Activated naive CD4-positive, alpha-beta T cell treated with anti-CD3 and anti-CD28 coated beads, Interleukin-2, amount 50 U/mL, for 72 hours (primary cell): ENCODE measurements at places on chromosomes 13 and 19. TPM values are rescaled to one million over a fixed set of nuclear protein-coding genes. Genes with fewer than 3 reads are reported as not detected.

GRCh38 chr19:31938675-31939074 is 406.7 kb upstream of the ZNF507 start:
- DNase-seq, result no peak

DNA sequence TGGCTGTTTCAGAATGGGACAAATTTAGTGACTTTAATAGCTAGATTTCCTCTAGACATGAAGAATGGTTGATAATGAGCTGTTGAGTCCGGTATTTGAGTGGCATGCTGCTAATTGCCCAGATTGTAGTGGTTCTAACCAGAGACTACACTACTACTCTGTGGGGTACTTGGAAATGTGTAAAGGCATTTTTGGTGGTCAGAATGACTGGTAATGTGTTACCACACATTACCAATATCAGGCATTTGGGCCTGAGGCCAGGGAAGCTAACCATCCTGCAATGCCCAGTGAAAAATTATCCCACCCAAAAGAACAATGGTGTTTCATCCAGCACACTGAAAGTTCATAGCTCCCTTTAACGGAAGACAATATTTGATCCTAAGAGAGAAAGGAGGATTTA is 17.5 kb upstream of the N4BP2L1 start:
- no peak for DNase-seq

- no peak for DNase-seq
Observed at GRCh38 chr13:36518707-36519106, 86.4 kb downstream of the CCNA1 start.

DNA sequence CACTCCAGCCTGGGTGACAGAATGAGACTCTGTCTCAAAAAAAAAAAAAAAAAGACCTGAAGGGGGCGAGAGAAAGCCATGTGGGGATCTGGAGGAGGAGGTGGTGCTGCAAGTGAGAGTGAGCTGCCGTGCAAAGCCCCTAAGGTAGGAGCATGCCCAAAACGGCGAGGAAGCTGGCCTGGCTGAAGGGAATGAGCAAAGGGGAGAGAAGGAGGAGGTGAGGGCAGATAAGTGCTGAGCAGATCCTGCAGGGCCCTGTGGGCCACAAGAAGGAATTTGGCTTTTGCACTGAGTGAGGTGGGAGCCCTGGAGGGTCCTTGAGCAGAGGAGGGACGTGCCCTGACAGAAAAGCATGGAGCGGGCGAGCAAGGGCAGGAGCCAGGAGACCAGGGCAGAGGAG is 19.4 kb upstream of the ADGRE5 start:
- DNase-seq, result no peak

ZNF132 gene
- 3.1 TPM for total RNA-seq

KLF2 gene
- total RNA-seq, result 0.56 TPM

- no peak for DNase-seq
Observed at GRCh38 chr13:25923217-25924085, 128.4 kb downstream of the SHISA2 start.

EDDM13 gene
- total RNA-seq, result 1.2 TPM

DNA sequence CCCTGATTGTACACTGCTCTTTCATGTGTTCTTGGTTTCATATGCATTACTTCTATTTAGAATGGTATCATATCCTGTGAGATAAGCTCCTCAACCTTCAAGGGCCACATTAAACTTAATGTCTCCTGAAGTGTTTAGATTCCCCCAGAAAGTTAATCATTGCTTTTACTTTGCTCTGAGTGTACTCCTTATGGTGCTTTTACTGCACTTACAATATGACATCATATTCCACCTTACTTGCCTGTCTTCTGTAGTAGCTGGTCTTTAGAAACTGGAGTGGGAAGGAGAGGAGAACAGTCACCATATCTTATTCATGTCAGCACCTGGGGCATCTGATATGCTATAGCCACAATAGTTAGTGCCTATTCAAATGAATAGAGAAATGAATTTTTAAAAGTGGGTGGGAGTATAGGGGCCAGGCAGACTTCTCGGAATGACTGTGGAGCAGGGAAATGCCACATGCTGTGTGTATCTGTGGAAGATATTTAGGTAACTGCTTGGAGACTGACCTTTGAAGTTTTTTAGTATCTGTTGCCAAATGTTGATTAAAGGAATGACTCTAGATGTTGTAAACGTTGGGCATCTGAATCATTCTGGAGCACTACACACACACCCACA is 40.2 kb downstream of the SLAIN1 start:
- no peak for DNase-seq

- DNase-seq, result no peak
Observed at GRCh38 chr13:45928843-45929242, 77.3 kb upstream of the SIAH3 start.

- DNase-seq, result no peak
Observed at GRCh38 chr13:112073245-112074138, 6.5 kb downstream of the SOX1 start.

DNA sequence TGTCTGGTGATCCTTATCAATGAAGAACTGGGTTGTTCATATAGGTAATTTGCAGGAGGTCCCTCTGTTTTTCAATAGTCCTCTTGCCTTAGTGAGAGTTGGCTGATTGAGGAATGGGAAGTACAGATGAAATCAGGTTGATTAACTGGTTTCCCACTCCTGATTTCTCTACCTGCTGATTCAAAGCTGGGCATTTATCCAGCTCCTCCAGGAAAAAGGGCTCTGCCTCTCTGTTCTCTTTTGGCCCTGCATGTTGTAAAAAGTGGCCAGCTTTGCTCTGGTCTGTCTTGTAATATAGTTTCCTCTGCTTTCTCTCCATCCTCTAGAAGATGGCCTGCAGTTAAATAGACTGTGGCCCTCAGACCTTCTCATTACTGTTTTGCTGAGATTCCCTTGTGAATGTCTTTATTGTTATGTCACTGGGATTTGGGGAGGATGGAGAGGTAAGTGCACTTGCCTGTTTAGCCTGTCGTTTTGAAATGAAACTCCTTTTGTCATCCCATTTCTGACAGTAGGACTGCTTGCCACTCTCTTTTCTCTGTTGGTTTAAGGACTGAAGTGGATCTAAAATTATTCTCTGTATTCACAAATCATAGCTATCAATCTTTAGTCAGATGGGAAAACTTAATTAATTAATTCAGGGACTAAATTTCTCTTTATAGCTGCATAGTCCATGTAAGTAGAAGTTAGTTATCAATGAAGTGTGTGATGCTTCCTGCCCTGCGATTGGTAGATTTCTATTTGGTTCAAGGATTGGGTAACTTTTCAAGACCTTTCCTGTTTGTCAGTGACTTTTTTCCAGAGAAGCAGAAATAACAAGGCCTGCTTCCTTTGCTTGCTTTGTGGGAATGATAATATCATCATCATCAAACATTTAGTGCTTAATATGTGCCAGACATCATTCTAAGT is 28.5 kb downstream of the GARRE1 start:
- no peak for DNase-seq

RXFP2 gene
- not detected for total RNA-seq

- DNase-seq, result no peak
Observed at GRCh38 chr13:22903925-22904324, 276.9 kb upstream of the SGCG start.

DNA sequence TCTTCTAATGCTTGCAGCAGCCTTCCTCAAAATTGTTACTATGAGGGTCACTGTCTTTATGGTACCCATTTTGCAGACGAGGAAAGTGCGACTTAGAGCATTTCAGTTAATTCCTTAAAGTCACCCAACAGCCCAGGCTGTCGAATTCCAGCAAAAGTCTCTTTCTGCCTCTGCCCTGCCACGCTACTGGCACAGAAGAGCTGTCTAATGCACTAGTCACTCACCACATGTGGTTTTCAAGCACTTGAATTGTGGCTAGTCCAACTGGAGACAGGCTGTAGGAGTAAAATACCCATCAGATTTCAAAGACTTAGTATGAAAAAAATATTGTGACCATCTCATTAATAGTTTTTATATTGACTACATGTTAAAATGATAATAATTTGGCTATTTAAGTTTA is 1.7 kb downstream of the FPR1 start:
- no peak for DNase-seq

DNA sequence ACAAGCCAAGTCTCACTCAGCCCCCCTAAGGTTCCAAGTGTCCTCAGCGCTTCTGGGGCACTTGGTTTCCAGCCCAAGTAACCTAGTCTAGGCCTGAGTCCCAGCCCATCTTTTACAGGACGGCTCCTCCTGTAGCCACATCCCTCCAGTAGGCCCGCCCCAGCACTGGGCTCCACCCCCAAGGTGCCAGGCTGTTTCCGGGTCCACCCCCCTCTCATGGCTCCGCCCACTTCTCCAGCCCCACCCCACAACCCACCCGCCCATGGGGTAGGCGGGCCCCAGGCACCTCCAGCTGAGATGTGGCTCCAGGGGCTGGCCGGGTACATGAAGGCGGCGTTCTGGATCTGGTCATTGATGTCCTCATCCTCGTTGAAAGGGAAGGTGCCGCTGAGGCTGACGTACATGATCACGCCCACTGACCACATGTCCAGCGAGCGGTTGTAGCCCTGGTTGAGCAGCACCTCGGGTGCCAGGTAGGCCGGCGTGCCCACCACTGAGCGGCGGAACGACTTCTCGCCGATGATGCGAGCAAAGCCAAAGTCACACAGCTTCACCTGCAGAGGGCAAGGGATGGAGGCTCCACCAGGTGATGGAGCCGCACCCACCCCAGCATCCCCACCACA is 17.2 kb upstream of the DACT3 start:
- no peak for DNase-seq

- DNase-seq, result peak; percentile 81
Observed at GRCh38 chr19:19459707-19460251, 54.3 kb downstream of the GATAD2A start.
